ENCODE measurements at places on chromosomes 11 and 22.

- no peak for DNase-seq
Measured at GRCh38 chr22:20479612-20480196, 15.9 kb downstream of the KLHL22 start.

GRCh38 chr22:43236411-43237166 lies 49.7 kb upstream of the TTLL12 start:
- DNase-seq = no peak

- DNase-seq = no peak
Measured at GRCh38 chr11:61586792-61587430, 6.0 kb upstream of the SYT7 start.

- DNase-seq = no peak
Measured at GRCh38 chr11:19025481-19026406, 34.8 kb downstream of the MRGPRX2 start.

DNA sequence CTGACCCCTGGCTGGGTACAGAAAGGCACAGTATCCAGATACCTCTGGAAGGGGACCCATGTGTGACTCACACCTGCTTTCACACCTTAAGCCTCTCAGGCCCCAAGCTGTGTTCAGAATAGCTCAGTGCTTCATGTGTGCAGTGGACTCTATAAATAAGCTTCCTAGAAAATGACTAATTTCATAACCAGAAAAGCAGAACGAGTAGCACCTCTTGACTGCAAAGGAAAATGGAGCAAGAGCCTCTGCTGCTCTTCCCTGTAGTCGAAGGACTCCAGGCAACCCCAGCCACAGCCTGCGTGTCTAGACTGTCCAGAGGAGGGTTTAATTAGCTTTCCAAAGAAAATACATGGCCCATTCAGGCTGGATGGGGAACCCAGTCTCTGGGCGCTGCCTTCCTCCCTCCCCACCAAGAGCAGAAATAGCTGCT lies 23.1 kb downstream of the PTPN5 start:
- DNase-seq = no peak

DNA sequence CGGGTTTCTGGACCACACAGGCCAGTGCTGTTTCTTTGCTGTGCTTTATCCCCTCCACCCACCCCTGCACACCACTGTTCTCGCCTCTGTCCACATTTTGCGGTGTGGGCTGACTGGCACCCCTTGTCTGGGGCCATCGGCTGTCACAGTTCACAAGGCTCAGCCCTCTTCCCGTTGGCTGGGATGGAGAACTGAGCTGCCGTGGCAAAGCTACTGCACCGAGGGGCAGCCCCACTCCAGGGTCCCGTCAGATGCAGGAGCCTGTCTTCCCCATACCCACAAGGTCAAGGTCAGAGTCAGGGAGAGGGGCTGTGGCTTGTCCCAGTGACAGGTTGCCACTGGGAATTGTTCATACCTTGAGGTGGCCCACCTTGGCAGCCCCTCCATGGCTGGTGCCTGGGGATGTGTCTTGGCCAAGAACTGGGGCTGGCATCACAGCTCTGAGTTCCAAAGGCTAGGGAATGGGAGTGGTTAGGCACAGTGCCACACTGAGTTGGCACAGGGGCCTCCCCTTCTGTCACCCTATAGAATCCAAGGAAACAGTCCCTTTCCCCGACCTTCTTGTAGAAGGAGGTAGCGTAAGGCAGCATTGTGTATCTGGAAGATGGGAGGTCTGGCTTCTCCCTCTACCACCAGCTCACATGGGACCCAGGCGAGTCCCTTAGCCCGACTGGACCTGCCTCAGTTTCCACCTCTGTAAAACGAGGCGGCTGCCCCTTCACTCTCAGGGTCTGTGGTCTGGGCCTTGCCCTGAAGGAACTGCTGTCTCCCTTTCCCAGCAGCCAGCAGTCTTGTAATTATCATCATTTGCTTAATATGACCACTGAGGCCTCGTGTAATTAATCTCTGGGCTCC lies 3.4 kb downstream of the GRK2 start:
- no peak for DNase-seq

DNA sequence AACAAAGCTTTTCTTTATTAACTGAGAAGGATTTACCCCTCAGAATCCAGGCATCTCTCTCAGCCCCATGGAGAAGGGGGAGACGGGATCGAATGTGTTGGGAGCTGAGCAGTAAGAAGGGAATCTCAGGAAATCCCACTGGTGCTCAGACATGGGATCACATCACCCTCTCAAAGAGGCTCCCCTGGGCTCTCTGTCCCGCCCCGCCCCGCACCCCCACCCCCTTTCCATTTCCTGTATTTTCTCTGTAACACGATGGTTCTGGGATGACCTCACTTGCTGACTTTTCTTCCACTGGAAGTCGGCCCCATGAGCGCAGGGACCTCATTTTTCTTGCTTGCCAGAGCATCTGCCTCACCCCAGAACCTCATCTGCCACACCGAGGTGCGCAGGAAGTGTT lies 100.0 kb downstream of the RPS6KA4 start:
- DNase-seq = no peak

DNA sequence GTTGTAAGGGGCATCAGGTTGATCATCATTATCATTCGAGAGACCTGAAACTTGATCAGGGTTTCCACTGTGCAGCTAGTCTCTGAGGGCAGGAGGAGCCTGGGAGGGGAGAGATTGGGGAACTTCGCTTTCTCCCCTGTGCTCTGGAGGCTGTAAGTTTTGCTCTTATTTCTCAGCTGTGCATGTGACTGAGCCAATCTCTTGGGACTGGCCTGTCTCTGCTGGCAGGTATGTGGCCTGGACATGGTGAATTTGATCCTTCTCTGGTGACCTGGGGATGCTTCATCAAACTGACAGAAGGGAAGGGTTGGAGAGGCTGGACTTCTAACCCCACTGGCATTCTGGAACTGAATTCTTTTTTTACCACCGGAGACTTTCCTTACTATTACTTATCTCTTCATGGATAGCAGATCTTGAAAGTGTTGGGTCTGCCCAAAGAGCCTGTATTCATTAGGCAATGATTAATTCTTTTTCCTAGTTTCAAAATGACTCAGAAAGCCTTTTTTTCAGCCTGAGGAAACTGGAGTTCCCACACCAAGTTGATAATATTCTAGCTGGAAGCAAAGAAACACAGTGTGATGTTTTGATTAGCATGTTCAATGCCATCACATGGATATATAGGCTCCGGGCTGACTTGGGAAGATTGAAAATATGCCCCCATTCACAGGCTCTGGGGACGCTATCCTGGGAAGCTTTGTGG lies 36.5 kb downstream of the TSPAN18 start:
- no peak for DNase-seq

GRCh38 chr11:99419991-99420390 lies 399.2 kb downstream of the CNTN5 start:
- no peak for DNase-seq

DNA sequence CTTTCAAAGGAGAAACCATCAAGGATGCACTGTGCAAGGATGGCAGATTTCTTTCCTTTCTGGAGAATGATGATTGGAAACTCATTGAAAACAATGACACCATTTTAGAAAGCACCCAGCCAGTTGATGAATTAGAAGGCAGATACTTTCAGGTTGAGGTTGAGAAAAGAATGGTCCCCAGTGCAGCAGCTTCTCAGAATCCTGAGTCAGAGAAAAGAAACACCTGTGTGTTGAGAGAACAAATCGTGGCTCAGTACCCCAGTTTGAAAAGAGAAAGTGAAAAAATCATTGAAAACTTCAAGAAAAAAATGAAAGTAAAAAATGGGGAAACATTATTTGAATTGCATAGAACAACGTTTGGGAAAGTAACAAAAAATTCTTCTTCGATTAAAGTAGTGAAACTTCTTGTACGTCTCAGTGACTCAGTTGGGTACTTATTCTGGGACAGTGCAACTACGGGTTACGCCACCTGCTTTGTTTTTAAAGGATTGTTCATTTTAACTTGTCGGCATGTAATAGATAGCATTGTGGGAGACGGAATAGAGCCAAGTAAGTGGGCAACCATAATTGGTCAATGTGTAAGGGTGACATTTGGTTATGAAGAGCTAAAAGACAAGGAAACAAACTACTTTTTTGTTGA lies 9.8 kb downstream of the FAM111A start:
- no peak for DNase-seq

- no peak for DNase-seq
Measured at GRCh38 chr22:24101966-24102365, 79.3 kb upstream of the SUSD2 start.

DNA sequence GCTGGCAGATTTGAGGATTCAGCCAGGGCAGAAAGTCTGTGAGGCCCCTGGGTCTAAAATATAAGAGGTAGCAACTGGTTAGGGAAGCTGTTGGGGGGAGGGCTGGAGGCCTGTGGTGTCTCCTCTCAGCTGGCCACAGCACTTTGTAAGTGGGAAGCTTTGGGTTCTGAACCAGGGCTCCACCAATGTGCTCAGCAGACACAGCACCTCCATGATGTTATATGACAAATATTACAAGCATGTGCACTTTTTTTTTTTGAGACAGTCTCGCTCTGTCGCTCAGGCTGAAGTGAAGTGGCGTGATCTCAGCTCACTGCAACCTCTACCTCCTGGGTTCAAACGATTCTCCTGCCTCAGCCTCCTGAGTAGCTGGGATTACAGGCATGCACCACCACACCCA lies 8.0 kb downstream of the ARHGAP1 start:
- DNase-seq = no peak

- DNase-seq = no peak
Measured at GRCh38 chr11:126375726-126376125, 20.2 kb downstream of the ST3GAL4 start.

DNA sequence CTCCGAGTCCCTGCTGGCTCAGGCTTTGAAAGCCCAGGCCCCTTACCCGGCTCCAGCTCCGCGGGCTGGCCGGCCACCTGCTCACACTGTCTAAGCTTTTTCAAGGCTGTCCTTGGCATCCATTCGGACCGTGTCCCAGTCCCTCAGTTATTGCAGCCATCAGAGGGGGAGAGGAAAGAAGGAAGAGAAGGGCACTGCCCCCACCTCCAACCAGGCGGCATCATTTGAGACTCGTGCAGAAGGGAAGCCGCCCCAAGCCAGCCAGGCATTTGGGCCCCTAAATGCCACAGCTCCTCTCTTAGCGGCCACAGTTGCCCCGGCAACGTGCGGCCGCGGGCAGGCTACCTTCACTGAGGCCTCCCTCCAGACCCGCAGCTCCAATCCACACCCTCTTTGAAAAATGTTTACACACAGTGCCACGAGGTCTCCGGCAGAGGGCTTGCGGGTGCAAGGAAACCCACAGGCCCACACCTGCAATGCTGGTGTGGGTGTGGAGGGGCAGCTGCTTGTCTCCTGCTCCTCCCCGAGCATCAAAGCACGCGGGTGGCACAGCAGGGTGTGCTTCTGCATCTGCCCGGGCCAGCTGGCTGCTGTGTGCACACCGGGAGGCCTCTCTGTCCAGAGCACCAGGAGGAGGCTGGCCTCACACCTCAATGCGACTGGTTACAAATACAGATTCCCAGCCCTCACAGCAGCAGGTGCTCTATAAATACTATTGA lies 124.4 kb downstream of the CTTN start:
- no peak for DNase-seq

DNA sequence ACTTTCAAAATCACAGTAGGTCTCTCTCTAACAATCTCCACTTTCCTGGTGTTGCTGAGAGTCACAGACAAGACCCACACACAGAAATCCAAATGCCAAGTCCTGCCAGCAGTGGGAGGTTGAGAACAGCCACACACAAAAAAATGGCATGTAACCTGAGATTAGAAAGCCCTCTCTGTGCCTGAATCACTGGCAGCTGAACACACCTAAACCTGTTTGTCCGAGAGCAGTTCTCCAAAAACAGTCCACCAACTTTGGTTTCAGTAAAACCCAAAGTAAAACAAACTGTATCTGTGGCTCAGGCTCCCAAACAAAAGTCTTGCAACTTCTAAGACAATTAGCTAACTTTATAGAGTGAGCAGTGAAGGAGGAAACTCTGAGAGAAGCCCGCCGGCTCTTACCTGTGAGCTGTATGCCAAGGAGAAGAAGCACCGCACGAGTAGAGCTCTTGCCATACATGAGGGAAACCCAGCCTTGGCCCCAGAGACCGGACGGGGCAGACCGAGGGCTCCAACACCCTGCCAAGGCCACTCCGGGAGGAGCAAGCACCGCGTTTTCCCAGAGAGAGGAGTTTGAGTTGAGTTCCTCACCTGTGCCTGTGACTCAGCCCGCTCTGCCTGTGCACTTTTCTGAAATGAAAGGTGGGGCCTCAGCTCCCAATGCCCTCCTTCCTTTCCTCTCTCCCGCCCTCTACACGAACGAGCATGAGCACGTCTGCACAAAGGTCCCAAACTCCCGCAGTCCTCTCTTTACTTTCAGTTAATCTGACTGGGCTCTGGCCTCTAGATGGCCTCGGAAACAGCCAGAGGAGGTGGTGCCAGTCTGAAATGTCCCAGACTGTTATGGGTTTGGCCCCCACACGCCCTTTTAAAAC lies at the start of gene MPZL2:
Gene MPZL2 (minus strand): TSS at position 603 of the 874 bp plus-strand sequence. CDS start 144 bp downstream, at position 459.
- DNase-seq = no peak

GRCh38 chr22:46051646-46052045 lies 74.7 kb upstream of the WNT7B start:
- DNase-seq = no peak

GRCh38 chr11:5665051-5665570 lies 19.8 kb downstream of the TRIM5 start:
- DNase-seq = no peak

- DNase-seq = no peak
Measured at GRCh38 chr22:49968313-49968830, 7.8 kb downstream of the PIM3 start.

GRCh38 chr11:11582011-11582701 lies 39.6 kb downstream of the GALNT18 start:
- no peak for DNase-seq

DNA sequence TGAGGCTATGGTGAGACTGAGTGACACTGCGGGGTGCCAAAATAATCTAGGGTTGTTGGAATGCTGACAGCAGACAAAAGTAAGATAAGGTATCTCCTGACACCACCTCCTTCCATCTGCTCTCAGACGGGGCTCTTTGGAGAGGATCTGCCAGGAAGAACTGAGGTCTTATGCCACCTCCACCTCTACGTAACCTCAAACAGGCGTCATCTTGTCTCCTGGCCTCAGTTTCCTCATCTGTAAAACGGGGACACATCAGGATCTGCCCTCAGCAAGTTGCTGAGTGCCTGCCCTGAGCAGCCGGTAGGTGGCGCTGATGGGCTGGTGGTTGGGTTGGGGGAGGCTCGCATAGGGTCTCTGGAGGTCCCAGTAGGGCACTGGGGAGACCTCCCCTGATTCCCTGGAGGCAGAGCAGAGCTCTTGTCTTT lies 1.7 kb upstream of the MYEOV start:
- DNase-seq = no peak

DNA sequence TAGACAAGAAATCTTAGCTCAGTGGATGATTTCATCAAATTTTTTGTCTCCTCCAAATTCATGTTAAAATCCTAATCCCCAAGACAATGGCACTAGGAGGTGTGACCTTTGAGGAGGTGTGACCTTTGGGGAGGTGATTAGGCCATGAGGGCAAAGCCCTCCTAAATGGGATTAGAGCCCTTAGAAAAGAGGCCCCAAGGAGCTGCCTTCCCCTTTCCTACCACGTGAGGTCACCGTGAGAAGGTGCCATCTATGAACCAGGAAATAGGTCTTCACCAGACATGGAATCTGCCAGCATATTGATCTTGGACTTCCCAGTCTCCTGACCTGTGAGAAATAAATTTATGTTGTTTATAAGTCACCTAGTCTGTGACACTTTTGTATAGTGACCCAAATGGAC lies 138.7 kb downstream of the TRIM29 start:
- no peak for DNase-seq

Data from D721Med (cell line).